ENCODE measurements at places on chromosomes 3 and 15.

- no peak overlapping the region for H3K27ac ChIP-seq
- no peak for DNase-seq
- no peak overlapping the region for H3K4me3 ChIP-seq
- H3K4me1 ChIP-seq: no peaks in the 10 kb centered on the region
Observed at GRCh38 chr15:96561593-96561992, 231.1 kb downstream of the NR2F2 start.

GRCh38 chr3:183300996-183301562, 48.0 kb downstream of the B3GNT5 start:
- peaks cover 12% of the 10 kb centered on the region for H3K4me1 ChIP-seq
- H3K36me3 ChIP-seq: peaks cover 6% of the 10 kb centered on the region
- no peak for DNase-seq
- H3K27me3 ChIP-seq: no peaks in the 10 kb centered on the region
- H3K27ac ChIP-seq: no peak overlapping the region
- H3K4me3 ChIP-seq: no peak overlapping the region

GRCh38 chr3:134368751-134369105, 5.5 kb downstream of the AMOTL2 start:
- peaks cover 14% of the 10 kb centered on the region for H3K36me3 ChIP-seq
- H3K27ac ChIP-seq: no peak overlapping the region
- DNase-seq: no peak
- peaks cover 18% of the 10 kb centered on the region for H3K27me3 ChIP-seq

DNA sequence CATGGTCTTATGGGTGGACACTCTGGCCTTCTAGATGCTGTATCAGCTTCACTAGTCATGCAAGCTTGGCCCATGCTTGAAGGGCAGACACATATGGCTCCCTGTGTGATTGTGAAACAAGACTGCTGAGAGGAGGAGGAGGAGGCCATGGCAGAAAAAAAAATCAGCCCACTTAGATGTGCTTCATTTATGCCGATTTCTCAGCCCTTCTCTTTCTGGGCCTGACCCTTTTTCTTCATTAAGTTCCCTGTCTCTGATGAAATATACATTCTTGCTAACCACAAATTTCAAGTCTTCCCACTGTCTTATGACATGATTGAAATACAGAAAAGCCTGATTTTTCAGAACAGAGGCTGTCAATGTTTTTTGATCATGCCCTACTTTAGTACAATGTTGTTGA, 213.0 kb upstream of the FEZF2 start:
- peaks cover 2% of the 10 kb centered on the region for H3K27me3 ChIP-seq
- H3K27ac ChIP-seq: no peak overlapping the region
- DNase-seq: no peak
- no peak overlapping the region for H3K4me3 ChIP-seq
- peaks cover 13% of the 10 kb centered on the region for H3K36me3 ChIP-seq

DNA sequence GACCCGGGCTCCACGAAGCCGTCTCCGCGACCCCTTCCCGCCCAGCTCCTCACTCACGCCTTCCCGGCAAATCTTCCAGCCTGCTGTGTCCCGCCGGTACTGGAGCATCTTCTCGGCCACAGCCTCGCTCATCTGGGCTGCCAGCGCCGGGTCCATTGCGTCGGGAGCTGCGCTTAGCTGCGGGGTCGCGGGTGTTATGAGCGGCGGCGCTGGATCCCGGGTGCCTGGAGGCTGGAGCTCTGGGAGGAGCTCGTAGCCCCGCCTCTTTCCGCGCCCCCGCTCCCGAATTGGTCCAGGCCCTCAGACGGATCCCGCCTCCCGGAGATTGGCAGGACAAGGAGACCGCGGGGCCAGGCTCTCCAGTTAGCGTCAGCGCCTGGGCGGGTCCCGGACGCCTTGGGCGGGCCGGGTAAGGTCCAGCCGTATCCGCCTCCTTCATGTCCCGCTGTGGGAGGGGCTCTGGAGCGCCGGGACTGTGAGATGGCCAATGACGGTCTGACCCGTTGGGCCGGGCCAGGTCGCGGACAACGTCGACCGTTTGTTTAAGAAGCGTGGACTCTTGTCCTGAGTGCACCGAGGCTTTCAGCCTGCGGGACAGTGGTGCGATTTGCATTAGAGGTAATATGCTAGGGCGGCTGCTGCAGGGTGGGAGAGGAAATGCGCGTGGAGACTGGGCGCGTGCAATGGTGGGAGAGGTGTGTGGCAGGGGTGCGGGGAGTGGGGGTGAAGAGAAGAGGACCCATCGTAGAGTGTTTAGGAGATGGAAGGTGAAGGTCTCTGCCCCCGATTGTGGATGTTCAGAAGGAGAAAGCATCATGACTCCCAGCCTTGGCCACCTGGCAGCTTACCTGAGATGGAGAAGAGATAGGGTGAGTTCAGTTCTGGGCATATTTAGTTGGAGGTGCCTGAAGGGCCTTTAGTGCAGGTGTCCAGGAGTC, at the start of gene STARD5:
Gene STARD5 (minus strand): TSS at position 198 of the 938 bp plus-strand sequence. CDS start 42 bp downstream, at position 156.
- peak within 1 kb of the TSS; percentile 96 for H3K4me3 ChIP-seq
- DNase-seq: peak; percentile 99
- H3K4me1 ChIP-seq: no peaks in the 10 kb centered on the region
- H3K27ac ChIP-seq: peak within 1 kb of the TSS; percentile 75
- peaks cover 6% of the 10 kb centered on the region for H3K27me3 ChIP-seq
- H3K36me3 ChIP-seq: no peaks in the 10 kb centered on the region

DNA sequence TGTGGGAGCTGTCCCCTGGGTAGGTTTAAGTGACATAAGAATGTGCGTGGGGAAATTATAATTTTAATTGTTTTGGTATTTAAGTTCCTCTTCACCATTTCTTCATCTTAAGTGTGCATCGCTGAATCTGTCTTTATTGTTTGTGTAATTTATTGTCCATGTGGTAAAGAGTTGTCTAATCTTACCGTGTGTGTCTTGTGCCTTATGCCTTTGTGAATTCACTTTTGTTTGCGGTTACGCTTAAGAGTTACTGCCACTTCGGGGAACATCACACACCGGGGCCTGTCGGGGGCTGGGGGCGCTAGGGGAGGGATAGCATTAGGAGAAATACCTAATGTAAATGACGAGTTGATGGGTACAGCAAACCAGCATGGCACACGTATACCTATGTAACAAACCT, 767 bp downstream of the WDR48 start:
- no peaks in the 10 kb centered on the region for H3K36me3 ChIP-seq
- peak overlapping the region; percentile 98 for H3K4me3 ChIP-seq
- DNase-seq: no peak
- peaks cover 8% of the 10 kb centered on the region for H3K4me1 ChIP-seq
- peaks cover 3% of the 10 kb centered on the region for H3K27me3 ChIP-seq

- H3K27me3 ChIP-seq: no peaks in the 10 kb centered on the region
- H3K4me1 ChIP-seq: peaks cover 5% of the 10 kb centered on the region
- no peak overlapping the region for H3K27ac ChIP-seq
Observed at GRCh38 chr3:5212628-5213573, 25.4 kb downstream of the EDEM1 start.

DNA sequence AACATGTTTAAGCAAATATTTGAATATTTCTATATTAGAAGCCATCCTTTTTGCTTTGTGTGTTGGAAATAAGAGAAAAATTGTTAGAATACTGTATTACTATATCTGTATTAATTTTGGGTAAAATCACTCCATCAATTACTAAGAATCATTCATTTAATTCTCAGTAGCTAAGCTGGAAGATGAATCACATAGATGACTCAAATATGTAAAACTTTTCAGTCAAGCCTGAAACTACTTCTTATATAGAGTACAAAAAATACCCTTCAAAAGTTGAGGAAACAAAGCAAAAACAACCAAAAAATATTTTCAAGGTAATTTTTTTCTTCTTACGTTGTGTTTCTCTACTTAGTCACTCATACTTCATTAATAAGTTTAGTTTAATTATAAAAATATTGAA, 205.7 kb upstream of the ROBO1 start:
- no peaks in the 10 kb centered on the region for H3K4me1 ChIP-seq
- no peak overlapping the region for H3K4me3 ChIP-seq
- no peak overlapping the region for H3K27ac ChIP-seq
- no peaks in the 10 kb centered on the region for H3K27me3 ChIP-seq
- no peaks in the 10 kb centered on the region for H3K36me3 ChIP-seq

- H3K27ac ChIP-seq: no peak overlapping the region
- H3K36me3 ChIP-seq: no peaks in the 10 kb centered on the region
- peaks cover 53% of the 10 kb centered on the region for H3K4me1 ChIP-seq
- DNase-seq: no peak
- H3K27me3 ChIP-seq: peaks cover 10% of the 10 kb centered on the region
- H3K4me3 ChIP-seq: no peak overlapping the region
Observed at GRCh38 chr15:31349233-31350141, 22.9 kb downstream of the KLF13 start.

GRCh38 chr3:95029644-95030043, 966.8 kb downstream of the NSUN3 start:
- no peak for DNase-seq
- peaks cover 4% of the 10 kb centered on the region for H3K27me3 ChIP-seq
- no peaks in the 10 kb centered on the region for H3K4me1 ChIP-seq
- H3K36me3 ChIP-seq: no peaks in the 10 kb centered on the region
- H3K27ac ChIP-seq: no peak overlapping the region

- H3K36me3 ChIP-seq: no peaks in the 10 kb centered on the region
- no peak overlapping the region for H3K27ac ChIP-seq
- H3K4me3 ChIP-seq: no peak overlapping the region
- no peak for DNase-seq
- H3K27me3 ChIP-seq: peaks cover 6% of the 10 kb centered on the region
Observed at GRCh38 chr3:64388886-64389285, 163.6 kb upstream of the PRICKLE2 start.

DNA sequence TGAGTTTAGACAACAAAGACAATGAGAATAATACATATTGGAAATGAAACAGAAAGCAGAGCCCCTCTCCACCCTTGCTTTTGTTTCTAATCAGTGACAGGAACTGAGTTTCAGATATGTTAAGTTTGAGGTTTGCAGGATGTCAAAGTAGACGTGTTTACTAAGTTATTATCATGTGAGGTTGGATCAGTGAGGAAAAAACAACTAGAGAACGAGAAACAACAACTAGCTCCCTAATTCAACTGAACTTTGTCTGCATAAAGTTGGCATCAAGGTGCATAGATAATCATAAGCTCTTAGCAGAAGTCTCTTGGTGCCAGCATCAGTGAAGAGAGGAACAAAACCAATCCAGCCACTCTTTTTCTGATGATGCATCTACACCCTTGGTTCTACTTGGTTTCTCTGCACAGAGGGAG, 491.1 kb upstream of the NR2F2 start:
- H3K36me3 ChIP-seq: no peaks in the 10 kb centered on the region
- H3K4me3 ChIP-seq: no peak overlapping the region
- peaks cover 9% of the 10 kb centered on the region for H3K4me1 ChIP-seq
- no peak overlapping the region for H3K27ac ChIP-seq
- no peaks in the 10 kb centered on the region for H3K27me3 ChIP-seq
